ENCODE measurements at places on chromosomes 12 and 14.
A peak's percentile ranks its signal among the peaks of the same experiment; 100 is the strongest.

DNA sequence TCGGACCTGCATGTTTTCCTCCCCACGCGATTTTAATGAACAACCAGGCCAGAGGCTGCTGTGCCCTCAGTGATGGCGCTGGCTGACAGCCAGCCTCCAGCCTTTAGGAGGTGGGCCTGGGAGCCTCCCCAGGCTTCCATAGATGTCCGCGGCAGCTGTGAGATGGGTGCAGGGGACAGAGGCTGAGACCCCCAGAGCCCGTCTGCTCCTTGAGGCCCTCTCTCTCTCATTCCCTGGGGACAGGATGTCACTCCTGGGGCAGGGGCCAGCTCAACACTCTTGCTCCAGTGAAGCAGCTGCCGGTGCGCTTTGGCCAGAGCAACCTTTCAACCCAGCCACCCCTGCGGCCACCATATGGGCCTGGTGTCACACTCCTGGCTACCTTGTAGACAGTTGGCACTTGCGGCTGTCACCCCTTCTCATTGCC is 24.8 kb downstream of the MVK start:
- peak; percentile 18 for DNase-seq

DNA sequence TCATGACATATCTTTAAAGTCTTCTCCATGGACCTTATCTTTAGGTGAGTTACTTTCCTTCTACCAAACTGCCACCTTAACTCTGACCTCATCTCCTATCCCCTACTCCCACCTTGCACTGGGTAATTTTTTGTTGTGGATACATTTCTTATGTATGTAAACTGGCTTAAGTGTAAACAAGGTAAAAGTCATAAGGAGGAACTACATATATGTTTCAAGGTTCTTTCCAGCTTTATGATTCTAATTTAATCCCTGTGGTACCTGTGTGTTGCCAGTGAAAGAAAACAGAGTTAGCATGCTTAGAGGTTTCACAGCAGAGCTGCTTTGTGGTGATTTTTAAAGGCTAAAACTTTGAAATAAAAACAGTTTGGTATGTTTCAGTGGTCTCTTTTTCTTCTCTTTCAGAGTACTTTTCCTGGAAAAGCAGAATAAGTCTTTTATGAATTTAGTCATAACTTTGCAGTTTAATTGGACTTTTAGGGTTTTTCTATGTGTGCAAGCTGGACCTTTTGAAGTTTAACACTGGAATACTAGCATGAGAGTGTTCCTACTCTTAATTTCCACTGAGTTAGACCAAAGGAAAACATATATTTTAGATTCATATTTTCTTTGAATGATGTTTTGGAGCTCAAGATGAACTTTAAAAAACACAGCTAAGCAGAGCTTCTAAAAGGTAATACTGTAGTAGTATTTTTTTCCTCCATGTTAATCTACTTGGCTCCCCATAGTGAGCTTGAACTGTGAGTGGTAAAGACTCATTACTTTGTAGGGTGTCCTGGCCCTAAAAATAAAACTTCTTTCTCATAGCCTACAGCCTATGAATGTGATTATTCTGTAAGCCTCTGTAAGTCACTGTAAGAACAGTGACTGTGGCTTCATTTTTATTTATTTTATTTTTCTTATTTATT is 105.4 kb downstream of the FUT8 start:
- no peak for DNase-seq

DNA sequence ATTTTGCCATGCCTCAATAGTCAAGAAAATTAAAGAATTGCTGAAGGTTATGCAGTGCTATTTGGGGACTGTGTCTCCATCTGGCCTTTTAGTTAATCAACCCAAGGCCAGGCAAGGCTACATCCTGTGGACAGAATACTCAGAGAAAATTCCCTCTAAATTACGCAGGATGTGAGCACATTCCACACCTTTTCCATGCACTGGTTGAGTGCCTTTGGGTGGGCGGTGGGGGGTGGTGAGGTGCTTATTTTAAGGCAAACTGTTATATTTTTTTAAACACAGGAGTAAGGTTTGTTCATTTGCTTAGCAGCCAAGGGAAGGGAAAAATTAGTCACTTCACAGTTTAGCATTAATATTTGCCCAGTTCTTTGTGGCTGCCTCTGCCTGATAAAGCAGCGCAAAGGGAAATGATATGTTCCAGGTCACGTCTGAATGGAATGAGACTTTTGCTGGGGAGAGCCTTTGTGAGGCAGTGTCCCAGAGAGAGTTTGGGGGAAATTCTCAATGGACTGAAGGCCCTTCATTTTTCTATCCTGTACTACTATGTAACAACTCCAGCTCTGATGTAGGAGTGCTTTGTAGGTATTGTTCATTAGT is 17.2 kb upstream of the KCNA5 start:
- no peak for DNase-seq

DNA sequence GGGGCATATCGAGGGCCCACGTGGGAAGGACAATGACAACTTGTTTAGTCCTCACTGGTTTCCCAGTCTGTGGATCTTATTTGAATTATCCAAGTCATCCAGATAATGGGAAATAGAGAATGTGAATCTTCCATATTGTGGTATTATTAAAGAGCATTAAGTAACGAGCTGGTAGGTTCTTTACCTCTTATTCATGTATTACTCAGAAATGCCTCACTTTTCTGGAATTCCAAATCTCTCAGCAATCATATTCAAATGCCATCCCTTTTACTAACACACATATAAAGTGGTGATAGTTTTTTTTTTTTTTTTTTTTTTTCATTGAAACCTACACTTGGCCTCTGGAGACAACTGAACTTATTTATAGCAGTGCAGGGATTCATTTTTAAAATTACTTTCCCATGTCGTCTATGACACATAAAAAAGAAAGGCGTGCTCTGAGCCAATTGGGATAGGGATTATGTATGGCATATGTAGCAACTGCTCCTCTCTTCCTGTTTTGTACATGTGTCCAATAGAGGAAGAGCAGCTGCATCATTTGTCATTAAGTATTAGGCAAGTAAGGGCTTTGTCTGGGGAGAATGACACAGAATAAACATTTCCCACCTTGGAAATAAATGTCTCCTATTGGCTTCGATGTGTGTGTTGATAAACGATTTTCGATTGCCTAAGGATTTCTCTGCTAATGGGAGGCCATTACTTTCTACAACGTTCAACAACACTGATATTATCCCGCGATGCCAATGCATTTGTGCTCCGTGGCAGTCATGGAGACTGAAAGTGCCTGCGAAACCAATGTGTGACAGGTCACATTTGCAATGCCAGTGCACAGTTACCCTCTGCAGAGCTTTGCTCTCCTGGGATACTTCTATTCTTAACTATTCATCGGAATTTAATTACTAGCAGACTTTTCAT is 78.6 kb upstream of the IFNG-AS1 start:
- peak; percentile 87 for DNase-seq

DNA sequence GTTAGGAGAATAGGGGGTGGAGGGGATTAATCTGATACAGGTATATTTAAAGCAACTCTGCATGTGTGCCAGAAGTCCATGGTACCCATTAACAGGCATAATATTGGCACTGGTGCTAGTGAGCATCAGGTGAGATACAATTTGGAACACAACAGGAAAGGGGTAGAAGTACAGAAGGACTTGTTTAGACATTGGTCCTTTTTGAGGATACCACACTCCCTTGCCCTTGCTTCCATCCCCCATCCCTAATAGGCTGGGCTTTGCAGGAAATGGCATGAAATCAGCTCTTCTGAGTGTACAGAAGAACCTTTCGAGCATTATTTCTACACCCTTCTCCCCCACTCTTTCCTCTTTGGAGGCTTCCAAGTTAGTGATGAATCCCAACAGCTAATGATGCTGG is 16.4 kb downstream of the PCBP2 start:
- DNase-seq = no peak

- DNase-seq = peak; percentile 84
These were observed 453.7 kb upstream of the RGS6 start for GRCh38 chr14:71478542-71478941.

- peak; percentile 82 for DNase-seq
These were observed 252.7 kb upstream of the FAR2 start for GRCh38 chr12:28896421-28896820.

DNA sequence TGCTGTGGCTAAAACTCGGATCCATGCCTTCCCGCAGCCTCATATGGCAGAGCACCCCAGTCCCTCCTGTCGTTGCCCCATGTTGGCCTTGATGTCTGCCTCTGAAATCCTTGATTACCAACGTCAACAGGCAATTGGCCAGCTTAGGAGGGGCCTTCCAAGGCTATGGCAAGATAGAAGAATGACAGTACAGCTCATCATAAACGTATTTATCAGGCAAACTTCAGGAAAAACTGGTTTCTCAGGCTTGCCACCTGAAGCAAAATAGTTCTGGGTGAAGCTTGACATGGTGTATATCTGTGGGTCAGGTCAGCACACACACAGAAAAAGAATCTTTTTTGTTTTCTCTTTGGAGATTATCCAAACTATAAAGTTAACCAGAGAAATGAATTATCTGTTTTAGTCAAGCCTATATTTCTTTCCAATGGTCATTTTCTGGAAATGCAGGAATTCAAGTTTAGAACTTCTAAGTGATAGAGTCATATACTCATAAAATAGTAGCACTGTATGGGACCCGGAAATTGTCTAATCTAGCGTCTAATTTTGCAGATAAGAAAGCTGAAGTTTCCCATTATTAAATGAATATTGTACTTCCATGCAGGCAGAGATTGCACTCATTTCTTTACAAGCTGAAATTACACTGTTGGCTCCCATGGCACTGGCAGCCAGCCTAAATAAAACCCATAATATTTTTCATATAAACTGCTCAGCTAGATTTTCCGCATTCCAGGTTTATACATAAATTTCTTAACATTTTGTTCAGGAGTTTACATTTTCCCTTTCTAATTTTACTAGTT is 24.4 kb upstream of the DUSP16 start:
- DNase-seq = no peak

GRCh38 chr12:38123566-38124246 is 192.9 kb upstream of the ALG10B start:
- DNase-seq = no peak

- DNase-seq = peak; percentile 96
These were observed 586.3 kb downstream of the LRFN5 start for GRCh38 chr14:42192738-42193653.

GRCh38 chr12:130427381-130427887 is 89.7 kb downstream of the PIWIL1 start:
- DNase-seq = no peak

DNA sequence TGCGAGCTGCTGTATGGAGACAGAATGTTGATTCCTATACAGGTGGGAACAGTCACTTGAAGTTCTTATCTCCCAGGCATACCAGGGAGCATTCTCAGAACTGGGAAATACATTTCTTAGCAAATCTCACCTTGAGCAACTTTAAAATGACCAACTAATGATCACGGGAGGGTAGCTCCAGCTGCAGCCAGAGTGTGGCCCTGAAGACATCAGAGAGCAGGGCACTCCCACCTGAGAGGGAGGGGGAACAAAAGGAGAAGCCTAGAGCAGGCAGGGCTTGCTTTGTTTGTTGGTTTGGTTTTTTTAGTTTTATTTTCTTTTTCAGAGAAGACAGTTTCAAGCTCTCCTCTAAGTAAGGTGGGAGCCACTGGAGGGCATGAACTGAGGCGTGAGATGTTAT is 101.1 kb downstream of the OTX2 start:
- DNase-seq = no peak

GRCh38 chr12:8622646-8623045 is 10.0 kb upstream of the AICDA start:
- DNase-seq = no peak

DNA sequence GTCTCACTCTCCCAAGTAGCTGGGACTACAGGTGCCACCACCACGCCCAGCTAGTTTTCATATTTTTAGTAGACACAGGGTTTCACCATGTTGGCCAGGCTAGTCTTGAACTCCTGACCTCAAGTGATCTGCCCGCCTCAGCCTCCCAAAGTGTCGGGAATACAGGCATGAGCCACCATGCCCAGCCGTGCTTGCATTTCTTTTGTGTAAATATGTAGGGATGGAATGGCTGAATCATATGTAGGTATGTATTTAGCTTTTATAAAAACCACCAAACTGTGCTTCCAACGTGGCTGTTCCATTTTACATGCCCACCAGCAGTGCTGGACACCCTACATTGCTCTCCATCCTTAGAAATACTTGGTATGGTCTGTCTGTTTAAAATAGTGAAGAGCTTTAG is 32.8 kb upstream of the CLMN start:
- no peak for DNase-seq
